ENCODE measurements at places on chromosomes 2 and 18.

DNA sequence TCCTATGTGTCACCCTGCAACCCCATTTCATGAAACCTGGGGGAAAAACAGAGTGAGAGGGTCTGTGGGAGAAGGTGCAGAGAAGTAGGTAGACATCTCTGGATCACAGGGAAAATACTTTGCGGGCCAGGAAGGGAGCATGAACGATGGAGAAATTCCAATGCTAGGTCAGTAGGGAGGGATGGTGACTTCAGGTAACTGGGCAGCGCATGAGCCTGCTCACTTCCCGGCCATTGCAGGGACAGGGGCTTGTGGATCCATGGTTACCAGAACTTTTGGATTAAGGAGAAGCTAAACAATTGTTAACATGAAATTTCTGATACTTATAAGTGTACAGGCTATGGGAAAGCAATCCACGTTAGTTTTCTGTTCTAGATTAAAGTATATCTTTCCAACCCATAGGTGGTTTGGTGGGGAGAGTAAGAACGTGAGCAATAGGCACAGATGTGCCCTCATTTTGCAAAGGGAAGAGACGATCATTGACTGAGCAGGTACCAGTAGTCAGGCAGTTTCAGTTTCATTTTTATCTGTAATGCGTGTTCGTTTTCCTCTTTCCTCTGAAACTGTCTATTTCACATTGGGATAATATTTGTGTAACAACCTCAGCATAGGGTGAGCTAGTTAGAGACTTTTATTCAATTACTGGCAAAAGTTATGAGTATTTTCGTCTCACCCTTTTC, 65.0 kb downstream of the NYAP2 start:
- no peak for DNase-seq

DNA sequence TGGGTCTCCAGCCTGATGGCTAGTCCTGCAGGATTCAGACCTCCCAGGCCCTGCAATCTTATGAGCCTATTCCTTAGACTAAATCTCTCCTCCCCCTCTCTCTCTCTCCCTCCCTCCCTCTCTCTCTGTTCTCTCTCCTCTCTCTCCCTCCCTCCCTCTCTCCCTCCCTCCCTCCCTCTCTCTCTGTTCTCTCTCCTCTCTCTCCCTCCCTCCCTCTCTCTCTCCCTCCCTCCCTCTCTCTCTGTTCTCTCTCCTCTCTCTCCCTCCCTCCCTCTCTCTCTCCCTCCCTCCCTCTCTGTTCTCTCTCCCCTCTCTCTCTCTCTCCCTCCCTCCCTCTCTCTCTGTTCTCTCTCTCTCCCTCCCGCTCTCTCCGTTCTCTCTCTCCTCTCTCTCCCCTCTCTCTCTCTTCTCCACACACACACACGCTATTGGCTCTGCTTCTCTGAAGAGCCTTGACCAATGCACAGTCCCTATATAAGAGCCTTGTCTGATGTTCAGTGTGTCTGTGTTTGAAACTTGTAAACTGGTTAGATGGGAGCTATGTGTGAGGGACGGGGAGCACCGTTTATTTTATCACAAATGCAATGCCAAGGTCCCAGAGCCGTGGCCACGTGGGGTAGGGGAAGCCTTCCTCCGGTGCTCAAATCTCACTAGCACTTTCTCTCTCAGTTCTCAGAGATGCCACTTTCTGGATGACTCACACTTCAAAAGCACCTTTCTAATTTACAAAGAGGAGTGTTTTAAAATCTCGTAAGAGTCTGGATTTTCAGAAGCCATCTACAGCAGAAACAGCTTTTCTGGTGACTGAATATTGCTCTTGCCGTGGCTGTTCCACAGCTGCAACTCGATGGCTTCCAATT, 9.4 kb upstream of the PRLH start:
- no peak for DNase-seq

GRCh38 chr2:222410534-222410933, 13.8 kb upstream of the SGPP2 start:
- no peak for DNase-seq

- no peak for DNase-seq
Observed at GRCh38 chr2:170467568-170468422, 247.3 kb upstream of the SP5 start.

- DNase-seq = no peak
Observed at GRCh38 chr2:121790276-121790956, 35.0 kb downstream of the TSN start.

All from Right ventricle myocardium inferior (tissue), 1 donor.